ENCODE measurements at places on chromosomes 1 and 21.

GRCh38 chr1:26923711-26924110 is 2.2 kb downstream of the NUDC start:
- no peak for DNase-seq

GRCh38 chr1:16618719-16619118 is 5.4 kb upstream of the NBPF1 start:
- DNase-seq, result no peak

- DNase-seq, result no peak
Observed at GRCh38 chr1:28246427-28246832, 10.5 kb downstream of the ATP5IF1 start.

GRCh38 chr1:149997585-149998262 is 12.8 kb downstream of the OTUD7B start:
- DNase-seq, result no peak

- no peak for DNase-seq
Observed at GRCh38 chr1:4965346-4966075, 311.1 kb downstream of the AJAP1 start.

GRCh38 chr1:223723351-223723904 is 11.1 kb downstream of the CAPN2 start:
- no peak for DNase-seq

- peak; percentile 56 for DNase-seq
Observed at GRCh38 chr21:43611598-43612369, 47.5 kb downstream of the HSF2BP start.

GRCh38 chr1:205124726-205125125 is 2.9 kb upstream of the RBBP5 start:
- no peak for DNase-seq

DNA sequence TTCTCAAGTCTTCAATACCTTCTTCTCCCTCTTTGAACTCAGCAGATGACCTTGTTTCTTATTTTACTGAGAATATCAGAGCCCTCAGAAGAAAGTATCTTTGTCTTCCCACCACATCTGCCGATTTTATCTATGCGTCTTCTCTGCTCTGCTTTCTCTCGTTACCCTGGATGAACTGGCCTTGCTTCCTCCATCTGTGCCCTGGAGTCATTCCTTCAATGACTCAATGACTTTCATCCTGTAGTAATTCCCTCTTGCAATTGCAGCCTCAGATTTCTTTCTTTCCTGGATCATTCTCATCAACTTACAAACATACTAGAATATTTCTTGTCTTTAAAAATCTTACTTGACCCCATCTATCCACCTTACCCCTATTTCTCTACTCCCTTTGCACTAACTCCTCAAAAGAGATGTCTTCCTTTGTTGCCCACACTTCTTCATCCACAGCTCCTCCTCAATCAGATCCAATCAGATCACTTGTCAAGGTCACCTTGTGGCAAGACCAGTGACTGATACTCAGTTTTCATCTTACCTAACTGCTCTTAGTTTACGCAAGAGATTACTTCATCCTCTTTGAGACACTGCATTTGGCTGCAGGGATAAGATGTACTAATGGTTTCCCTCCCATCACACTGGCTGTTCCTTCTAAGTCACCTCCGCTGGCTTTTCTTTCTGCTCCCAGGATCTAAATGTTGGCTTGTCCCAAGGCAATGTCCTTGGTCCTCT is 8.2 kb upstream of the TGFBR3 start:
- no peak for DNase-seq

DNA sequence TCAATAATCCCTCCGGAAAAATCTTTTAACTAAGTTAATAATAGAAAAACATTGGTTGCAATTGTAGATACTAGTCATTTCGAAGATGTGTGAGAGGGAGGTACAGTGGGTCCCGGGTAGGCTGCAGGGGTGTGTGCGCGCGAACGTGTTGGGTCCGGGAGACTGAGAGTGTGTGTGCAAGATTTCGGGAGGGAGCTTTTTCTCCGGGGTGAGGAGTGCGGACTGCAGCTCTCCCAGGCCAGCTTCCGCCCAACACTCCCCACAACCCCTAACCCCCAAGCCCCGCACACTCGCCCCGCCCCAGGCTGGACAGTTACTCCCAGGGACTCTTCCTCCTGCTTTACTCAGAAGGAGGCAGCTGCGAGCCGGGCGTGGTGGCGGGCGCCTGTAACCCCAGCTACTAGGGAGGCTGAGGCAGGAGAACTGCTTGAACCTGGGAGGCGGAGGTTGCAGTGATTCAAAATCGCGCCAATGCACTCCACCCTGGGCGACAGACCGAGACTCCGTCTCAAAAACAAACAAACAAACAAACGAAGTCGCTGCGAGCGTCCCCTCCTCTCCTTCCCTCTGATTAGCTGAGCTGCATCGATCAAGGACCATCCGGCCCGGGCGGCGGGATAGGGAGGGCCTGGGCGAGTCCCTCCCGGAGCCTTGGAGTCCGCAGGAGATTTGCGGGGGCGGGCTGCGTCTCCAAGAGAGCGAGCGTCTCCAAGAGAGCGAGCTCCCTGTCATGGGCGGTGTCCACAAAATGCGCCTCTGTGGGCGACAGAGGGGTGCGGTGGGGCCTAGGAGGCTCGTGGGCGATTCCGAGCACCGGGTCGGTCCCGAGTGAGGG is 28.3 kb upstream of the PPM1J start:
- no peak for DNase-seq

DNA sequence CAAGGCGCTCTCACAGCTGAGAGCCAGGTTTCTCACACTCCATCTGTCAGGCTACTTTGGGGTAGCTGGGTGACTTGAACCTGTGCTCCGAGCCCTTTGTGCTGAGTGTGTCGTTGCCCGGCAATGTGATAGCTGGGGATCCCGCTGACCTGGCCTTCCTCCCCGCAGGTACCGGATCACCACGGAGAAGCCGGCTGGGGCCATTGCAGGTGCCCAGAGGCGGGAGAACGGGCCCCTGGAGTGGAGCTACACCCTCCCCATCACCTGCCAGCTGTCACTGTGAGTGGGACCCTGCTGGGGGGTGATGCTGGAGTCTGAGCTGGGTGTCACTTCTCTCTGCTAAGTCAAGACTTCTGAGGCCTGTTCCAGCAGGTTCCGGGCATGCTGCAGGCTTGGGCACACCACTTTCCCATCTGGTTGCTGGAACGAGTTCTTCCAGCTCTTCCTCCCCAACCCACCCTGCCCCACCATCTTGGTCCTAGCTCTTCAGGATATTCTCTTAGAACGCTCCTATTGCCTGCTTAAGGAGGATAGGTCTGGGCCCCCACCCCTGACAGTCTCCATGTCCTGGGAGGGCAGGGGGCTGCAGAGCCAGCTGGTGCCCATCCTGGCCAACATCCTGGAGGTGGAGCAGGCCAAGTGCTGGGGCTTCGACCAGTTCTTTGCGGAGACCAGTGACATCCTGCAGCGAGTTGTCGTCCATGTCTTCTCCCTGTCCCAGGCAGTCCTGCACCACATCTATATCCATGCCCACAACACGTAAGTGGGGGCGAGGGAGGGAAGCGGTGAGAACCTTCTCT is 7.5 kb downstream of the IKBKE start:
- DNase-seq, result no peak

DNA sequence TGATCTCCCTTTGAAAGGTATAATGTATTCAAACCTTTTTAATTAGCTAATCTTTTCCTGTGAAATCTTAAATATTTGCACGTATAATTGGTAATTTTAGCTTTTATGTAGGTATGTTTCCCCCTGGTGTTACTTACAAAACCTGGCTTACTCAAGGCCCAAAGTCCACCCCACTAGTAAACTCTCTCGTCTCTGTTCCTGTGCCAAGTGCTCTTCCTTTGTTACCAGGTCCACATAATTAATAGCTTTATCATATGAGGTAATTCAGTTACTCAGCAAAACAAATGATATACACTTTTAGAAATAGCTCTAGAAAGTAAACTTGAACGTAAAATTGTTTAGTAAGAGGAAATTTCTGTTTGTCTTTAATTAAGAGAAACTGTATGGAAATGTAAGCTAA is 36.7 kb downstream of the NFIA start:
- DNase-seq, result no peak

DNA sequence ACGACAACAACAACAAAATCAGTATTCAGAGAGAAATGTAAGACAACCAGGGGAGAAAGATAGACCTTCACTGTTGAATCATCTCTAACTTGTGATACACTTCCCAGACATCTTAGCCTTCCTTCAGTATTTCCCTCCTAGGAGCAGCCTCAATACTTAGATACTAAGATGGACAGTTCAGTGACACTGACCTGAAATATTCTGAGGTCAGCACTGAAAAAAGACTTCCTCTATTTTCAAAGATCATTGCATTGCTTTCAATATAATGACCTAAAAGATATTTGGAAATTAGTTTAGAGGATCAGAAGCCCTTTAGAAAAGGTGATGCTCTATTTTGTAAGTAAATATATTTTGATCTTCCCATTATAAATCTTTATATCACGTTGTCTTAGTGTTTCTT is 101.0 kb downstream of the MRPL39 start:
- DNase-seq, result no peak

- no peak for DNase-seq
Observed at GRCh38 chr1:11784993-11785769, 20.6 kb downstream of the MTHFR start.

DNA sequence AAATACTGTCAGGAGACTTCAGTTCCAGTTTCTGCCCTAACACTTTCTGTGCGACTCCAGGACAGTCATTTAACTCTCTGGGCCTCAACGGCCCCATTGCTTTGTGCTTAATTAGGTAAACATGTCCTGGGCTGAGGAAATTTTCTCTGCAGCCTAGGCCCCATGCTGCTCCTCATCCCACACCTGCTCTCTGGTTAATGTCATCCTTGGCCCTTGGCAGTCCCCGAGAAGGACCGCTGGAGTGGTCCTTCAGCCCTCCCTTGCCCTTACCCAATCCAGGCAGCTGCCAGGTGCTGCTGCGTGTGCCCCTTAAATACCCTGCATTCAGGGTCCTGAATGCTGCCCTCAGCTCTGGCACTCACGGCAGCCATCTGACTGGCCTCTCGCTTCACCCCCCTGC is 18.7 kb downstream of the UBL4B start:
- no peak for DNase-seq

DNA sequence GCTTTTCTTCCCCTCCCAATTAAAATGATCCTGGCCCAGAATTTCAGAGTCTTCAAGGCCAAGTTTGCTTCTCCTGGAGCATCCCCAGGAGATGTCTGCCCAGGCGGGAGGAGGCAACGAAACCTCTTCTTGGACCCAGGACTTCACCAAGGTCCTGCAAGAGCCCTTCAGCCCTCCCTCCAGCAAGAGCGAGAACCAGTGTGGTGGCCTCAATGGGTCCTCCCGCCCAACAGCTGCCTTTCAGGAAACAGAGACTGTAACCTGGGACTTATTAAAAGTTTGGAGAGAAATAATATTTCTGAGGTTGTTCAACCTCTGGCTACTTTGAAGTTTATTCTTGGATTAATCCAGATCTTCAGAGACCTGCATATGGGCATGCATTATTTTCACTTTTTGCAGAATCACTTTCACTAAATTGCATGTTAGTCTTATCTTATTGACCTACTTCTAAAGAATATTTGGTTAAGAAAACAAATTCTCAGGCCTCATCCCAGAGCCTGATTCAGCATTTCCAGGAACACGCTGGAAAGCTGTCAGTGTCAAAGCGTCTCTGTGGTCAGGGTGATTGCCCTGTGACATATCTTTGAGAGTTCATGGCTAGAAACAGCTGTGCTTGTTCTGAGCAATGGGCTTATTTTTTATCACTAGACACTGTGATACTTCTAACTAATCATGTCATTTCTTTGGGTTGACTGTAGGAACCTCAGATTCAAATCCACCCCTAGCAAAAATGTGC is 66.0 kb upstream of the CLDN14 start:
- peak; percentile 19 for DNase-seq

DNA sequence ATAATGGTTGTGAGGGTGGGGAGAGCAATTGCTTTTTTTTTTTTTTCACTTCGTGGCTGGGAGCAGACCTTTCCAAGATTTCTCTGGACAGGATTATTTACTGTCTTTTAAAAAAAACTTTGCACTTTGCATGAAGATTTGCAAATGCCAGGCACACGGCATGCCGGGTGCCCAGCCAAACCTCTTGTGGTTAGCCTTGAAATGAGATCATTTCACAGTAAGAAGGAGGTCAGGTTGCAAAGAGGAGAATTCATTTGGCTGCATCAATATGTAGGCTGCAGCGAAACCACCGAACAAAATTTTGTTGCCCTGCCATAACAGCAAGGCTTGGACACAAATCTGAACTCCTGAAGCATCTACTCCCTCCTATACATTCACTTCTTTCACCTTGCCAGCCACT is 36.5 kb upstream of the KCND3 start:
- DNase-seq, result no peak

DNA sequence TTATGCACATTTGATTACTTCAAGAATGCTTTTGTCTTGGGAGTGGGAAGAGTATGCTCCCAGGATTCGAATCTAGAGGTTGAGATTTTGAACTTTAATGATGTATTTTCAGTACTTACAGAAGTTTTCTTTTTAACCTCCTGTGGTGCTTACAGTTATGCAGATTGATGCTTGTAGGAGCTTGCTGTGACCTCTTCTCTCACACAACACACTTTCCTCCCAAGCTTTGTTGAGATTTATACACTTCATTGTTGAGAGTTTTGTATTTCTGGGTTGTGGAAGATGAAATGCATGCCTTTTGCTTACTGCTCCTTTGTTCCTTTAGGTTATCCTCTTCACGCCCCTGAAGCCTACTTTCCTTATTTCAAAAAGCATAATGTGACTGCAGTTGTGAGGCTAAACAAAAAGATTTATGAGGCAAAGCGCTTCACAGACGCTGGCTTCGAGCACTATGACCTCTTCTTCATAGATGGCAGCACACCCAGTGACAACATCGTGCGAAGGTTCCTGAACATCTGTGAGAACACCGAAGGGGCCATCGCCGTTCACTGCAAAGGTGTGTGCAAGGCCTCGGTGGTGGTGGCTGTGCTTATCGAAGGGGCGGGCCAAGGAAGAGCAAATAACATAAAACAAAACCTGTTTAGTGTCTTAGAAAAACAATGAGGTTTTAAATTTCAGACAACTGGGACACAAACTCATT is 75.5 kb upstream of the GPR88 start:
- no peak for DNase-seq

DNA sequence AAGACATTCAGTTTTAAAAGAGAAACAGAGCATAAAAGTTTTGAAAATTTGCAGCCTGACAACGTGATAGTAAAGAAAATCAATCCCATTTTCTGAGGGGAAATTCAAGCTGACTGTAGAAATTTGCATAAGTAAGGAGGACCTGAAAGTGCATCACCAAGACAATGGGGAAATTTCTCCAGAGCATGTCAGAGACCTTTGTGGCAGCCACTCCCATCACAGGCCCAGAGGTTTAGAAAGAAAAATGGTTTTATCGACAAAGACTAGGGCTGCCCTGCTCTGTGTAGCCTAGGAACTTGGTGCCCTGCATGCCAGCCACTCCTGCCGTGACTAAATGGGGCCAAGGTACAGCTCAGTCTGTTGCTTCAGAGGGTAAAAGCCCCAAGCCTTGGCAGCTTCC is 1640.2 kb upstream of the PRMT6 start:
- DNase-seq, result no peak

GRCh38 chr1:109482791-109483671 is 674 bp upstream of the ATXN7L2 start:
- no peak for DNase-seq

- DNase-seq, result no peak
Observed at GRCh38 chr1:228009116-228009827, 2.5 kb downstream of the WNT3A start.

- DNase-seq, result peak; percentile 72
Observed at GRCh38 chr1:243475966-243476365, 220.1 kb downstream of the SDCCAG8 start.

Data from fibroblast of skin of scalp (primary cell).